ENCODE measurements at places on chromosomes 6 and 20.

- no peak for DNase-seq
Observed at GRCh38 chr20:36775196-36775595, 1.6 kb upstream of the DSN1 start.

DNA sequence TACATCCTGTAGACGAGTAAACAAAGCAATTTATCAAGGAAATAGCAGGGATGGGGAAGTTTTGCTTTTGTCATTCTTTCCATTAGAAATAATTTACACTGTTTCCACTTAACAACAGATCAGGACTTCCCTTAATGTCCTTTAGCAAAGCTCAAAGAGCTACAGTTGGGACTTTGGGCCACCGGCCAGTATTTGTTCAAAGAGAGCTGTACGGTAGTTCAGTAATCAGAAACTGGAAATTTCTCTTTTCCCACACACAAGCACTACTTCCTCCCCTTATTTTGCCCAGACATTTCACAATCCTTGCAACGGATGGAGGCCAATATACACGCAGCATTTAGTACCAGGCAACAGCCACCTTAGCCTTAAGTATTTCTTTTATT, 12.1 kb upstream of the HINT3 start:
- DNase-seq = peak; percentile 89

DNA sequence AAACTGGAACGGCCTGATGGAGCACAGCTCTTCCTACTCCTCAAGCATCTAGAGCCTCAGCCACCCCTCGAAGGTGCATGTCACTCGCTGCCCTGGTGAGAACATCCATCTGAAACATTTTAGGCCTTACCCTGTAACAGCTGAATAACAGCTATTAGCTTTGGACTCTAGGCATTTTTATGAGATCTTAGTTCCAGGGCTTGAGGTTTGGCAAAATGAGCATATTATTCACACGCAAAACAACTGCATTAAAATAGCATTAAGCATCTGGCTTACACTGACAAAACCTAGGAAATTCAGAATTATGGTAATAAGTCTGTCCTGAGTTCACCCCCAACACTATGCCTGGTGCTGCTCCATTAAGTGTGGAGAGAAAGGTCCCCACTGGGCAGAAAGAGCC, 56.1 kb downstream of the ADAT2 start:
- no peak for DNase-seq

GRCh38 chr6:7993399-7993798, 70.8 kb downstream of the BLOC1S5 start:
- no peak for DNase-seq

GRCh38 chr6:11485271-11485670, 52.3 kb upstream of the TMEM170B start:
- DNase-seq = no peak

DNA sequence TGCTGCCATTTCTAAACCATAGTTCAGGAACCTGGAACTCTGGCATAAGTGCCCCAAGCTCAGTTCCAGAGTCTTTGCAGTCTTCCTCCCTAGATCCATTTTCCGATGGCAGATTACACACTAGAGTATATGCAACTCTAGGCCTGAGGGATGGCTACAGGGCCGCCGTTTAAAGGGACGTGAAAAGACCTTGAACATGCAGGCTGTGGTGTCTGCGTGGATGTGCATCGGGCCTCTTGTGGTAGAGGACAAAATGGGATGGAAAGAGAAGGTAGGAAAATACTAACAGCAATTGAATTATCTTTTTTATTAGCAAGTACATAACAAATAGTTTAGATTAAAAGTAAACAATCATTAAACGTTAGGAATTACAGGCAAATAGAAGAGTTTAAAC, 588.9 kb downstream of the RFPL4B start:
- DNase-seq = no peak

GRCh38 chr6:104324301-104324700, 535.4 kb downstream of the HACE1 start:
- no peak for DNase-seq

- peak; percentile 16 for DNase-seq
Observed at GRCh38 chr6:3022765-3023662, 23.3 kb downstream of the NQO2 start.

DNA sequence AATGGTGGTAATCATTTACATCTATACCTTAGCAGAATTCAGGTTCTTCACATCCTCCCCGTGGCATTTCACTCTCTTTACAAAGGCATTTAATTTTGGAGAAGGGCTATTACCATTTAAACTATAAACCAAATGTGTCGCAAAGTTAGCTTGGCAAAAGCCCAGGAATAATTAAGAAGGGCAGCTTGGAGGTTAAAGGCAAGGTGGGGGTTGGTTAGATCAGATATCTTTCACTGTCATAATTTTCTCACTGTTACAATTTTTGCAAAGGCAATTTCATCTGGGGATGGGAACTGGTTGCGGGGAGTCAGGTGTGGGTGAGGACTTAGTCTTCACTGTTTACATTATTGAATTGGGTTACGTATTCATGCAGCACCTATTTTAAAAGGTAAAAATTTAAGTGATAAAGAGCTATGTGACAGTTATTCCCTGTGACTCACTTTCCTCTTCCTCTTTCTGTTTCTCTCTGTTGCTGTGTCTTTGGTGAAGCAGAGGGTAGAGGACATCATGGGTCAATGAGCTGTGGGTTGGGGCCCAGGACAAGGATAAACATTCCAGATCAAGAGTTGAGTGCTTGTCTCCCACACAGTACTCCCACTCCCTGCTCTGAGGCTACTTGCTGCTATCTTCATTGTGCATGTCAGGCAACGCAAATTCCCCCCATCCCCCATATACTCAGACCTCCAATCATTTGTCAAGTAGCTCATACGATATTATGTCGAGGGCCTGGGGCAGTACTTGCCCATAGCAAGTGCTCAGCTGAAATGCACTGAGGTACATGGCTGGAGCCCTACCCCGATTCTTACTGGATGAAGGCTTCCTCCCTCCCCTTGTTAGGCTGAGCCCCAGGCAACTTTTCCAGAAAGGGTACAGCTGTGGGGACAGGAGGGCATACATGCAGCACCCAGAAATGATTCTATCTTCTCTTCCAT, 223.1 kb upstream of the MYLIP start:
- no peak for DNase-seq

DNA sequence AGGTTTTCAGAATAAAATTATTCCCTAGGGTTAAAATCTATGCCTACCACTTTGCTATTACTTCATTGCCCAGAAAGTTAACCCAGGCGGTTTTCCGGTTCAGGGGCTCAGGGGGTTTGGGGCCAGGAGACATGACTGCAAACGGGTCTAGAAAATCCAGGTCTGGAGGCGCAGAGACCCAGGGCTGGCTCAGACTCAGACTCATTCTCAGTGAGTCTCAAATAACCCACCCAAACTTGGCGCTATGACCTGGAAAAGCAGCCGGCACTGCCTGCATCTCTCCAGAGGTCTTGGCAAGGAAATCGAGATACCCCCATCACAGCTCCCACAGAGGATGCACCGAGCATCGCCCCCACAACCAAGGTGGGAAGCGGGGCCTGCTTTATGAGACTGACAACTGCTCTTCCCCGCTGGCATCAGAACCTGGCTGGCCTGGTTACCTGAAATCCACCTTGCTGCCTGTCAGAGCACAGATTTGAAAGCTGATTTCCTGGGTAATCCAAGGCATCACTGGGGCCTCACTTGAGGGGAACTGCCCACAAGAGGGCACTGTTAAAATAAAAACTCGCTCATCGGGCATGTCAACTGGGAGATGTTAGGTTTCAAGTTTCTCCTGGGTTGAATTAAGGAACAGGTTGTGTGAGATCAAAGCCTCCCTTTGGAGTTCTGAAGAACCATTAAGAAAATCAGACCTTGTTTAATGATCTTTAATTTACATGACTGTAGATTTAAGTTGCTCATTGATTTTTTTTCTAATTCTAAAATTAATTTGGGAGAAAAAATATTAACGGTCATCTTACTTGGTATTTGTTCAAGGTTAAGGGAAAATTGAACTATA, 55.1 kb downstream of the KIF16B start:
- peak; percentile 69 for DNase-seq

- DNase-seq = no peak
Observed at GRCh38 chr20:63588641-63589041, 14.6 kb upstream of the HELZ2 start.

- DNase-seq = no peak
Observed at GRCh38 chr6:131303338-131303930, 168.2 kb downstream of the AKAP7 start.

- no peak for DNase-seq
Observed at GRCh38 chr20:34199183-34199582, 42.0 kb upstream of the ASIP start.

GRCh38 chr20:11054266-11054993, 380.6 kb upstream of the JAG1 start:
- peak; percentile 9 for DNase-seq

DNA sequence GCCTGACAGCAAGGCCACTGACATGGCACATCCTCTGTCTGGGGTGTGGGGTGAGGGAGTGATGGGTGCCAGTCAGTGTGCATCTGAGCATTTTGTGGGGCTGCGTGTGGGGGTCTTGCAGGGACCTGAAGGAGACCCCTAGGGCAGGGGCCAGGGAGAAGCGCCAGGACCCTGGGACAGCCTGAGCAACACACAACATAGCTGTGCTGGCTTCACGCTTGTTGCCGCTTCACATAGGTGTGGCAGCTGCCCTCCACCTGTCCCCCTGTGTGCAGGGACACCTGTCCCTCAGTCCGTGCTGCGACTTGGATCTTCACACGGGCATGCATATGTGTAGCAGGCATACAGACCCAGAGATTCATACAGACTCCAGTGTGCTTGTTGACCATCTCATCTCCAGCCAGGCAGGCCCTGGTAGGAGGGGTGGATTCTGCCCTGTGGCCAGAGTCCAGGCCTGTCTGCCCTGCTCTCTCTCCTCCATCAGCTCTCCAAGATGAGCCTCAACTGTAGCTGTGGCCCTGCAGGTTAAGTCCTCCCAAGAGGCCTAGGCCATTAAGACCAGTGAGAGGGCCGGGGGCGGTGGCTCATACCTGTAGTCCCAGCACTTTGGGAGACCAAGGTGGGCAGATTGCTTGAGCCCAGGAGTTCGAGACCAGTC, 3.2 kb upstream of the NPBWR2 start:
- DNase-seq = no peak

DNA sequence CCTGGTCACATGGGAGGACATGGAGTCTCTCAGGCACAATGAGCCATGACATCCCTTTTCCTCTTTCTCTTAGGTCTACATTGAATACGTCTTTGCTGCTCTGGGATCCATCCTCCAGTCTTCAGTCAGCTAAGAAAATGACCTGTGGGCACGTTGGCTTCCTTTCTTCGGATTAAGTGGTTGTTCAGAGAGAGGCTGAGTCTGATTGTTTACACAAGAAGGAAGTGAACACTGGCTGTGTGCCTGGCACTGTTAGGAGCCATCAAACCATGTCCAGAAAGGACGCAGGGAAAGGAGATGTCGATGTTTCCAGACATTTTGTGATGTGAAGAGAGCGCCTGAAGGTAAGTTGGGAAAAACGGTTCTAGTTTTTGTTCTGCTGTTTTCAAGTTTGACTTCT, 309.9 kb upstream of the CDYL start:
- DNase-seq = no peak

DNA sequence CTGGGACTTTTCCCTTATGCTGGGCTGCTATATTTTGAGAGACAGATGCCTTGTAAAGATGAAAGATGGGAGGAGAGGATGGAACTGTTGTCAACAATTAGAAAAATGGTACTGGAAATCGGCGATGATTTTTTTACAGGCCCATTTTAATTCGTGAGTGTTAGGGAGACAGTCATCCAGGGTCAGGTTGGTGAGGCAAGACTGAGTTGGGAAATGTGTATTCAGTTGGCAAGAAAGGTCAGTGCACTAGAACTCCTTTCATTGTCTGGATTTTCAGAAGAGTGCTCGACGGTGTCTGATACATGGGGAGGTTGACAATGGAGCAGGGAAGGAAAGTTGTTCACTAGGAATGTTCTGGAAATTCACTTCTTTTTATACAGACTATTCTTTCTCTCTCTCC, 394.4 kb downstream of the QKI start:
- no peak for DNase-seq

- DNase-seq = peak; percentile 53
Observed at GRCh38 chr6:40999569-40999968, 39.5 kb downstream of the UNC5CL start.

DNA sequence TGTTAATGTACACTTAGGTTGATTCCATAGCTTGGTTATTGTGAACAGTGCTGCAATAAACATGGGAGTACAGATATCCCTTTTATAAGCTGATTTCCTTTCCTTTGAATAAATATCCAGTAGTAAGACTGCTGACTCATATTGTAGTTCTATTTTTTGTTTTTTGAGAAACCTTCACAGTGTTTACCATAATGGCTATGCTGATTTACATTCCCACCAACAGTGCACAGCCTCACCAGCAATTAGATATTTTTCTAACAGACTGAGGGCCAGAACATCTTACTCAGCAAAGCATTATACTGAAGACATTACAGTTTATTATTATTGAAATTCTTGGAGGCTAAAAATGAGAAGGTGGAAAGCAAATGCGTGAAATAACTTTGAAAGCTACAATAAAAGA, 187.3 kb upstream of the HEY2 start:
- DNase-seq = no peak

DNA sequence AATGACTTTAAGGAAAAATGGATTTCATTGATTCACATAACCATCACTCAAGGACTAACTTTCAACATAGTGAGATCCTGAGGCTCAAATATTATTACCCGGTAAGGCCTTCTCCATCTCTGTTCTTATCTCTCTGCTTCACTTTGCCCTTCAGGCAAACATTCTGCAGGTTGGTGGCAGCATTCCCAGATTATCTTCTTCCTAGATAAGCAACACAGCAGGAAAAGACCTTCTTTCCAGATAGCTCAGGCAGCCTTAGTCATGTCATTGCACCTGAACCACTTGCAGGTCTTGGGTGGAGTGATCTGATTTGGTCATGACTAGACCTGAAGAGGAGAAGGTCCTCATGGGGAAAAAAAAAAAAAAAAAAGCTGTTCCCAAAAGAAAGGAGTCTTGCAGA, 5.3 kb upstream of the HIVEP2 start:
- peak; percentile 13 for DNase-seq

- no peak for DNase-seq
Observed at GRCh38 chr6:43035495-43036194, 14.2 kb downstream of the RRP36 start.

DNA sequence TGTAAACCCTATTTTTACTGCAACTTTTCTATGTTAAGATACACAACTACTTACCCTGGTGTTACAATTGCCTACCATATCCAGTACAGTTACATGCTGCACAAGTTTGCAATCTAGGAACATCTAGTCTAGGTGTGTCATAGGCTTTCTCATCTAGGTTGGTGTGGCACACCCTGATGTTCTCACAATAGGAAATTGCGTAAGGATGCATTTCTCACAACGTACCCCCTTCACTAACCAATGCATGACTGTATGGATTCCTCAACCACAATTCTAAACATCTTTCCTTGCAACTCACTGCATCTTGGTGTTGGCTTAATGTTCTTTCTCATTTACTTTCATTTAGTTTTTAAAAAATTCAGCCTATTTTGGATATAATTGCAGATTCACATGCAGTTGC, 31.6 kb downstream of the GJA10 start:
- no peak for DNase-seq

Measured in A549 (cell line).